Activated CD8-positive, alpha-beta memory T cell treated with anti-CD3 and anti-CD28 coated beads for 24 hours (primary cell): ENCODE measurements at places on chromosomes 16 and 17.
A peak's percentile ranks its signal among the peaks of the same experiment; 100 is the strongest.

GRCh38 chr16:10610499-10611184, 30.2 kb upstream of the EMP2 start:
- DNase-seq: no peak

DNA sequence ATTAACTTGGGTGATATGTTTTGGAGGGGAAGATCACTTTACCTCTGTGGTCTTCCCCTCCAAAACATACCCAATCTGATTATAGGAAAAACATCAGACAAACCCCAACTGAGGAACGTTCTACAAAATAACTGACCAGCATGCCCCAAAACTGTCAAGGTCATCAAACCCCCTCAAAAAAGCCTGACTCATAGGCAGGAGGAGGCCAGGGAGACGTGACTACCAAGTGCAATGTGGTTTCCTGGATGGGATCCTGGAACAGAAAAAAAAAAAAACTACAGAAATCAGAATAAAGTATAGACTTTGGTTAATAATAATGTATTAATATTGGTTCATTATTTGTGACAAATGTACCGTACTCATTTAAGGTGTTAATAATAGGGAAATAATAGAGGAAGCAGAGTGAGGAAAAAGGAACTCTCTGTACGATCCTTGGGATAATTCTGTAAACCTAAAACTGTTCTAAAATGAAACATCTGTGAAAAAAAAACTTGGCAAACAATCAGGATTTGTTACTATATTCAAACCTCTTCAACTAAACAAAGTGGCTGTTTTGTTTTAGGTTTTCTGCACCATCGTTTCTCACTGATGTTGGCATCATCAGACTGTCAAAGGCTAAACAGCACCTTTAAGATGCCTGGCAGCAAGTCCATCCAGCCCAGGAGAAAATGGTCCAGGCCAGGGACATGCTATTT, 266.7 kb upstream of the SDK2 start:
- DNase-seq: no peak

GRCh38 chr17:78986649-78987328, 7.1 kb upstream of the LGALS3BP start:
- no peak for DNase-seq

DNA sequence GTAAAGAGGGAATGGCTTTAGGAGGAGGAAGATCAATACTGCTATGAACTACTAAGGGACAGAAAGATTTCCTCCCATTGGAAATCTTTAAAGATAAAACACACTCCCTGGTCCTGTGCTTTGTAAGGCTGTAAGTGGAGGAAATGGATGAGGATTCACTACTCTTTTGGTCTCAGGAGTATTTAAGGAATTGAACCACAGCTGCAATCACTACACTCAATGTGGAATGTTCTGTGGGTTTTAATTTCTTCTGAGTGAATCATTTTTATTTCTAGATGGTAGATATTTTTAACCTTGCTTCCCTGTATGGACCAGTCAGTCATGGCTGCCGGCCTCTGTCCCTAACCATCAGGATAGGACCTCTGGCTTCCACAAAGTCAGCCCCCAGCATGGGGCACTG, 65.6 kb downstream of the SDR42E1 start:
- no peak for DNase-seq

GRCh38 chr17:48637323-48638260, 11.4 kb upstream of the HOXB9 start:
- no peak for DNase-seq

- no peak for DNase-seq
These were observed 30.0 kb downstream of the B9D1 start for GRCh38 chr17:19332371-19333131.

GRCh38 chr17:43673516-43674323, 12.0 kb upstream of the MEOX1 start:
- DNase-seq: peak; percentile 90

DNA sequence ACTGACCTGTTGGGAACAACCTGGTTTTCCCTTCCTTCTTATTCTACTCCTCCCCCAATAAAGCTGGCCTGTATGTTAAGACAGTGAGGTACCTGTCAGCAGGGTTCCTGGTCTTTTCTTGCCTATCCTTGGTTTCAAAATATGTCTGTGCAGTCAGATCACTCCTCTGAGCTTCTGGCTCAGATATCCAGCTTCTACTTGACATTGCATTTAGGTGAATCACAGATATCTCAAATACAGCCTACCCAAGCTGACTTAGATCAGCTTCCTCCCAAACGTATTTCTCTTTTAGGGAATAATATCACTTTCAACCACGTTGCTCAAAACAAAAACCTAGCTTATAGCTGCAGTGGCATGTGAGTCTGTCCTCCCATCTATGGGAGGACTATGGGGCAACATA, 48.7 kb downstream of the TEX14 start:
- no peak for DNase-seq

DNA sequence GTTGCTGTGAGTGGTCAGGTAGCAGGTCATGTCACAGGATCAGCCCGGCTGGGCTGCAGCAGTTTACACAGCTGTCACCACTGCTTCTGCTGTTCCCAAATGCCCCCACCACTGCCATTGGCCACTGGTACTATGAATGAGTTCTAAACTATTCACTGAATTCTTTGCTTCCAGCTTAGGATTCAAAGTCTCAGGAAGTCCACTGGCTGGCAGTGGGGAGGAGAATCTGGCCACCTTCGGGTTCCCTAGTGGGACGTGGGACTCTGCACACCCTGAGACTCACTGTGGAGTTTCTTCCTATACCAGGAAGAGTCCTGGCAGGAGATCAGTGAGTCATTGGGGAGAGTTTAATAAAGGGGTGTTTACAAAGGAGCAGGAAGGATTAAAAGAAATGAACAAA, 6.9 kb downstream of the MT1X start:
- DNase-seq: no peak

GRCh38 chr17:31536451-31536850, 145.0 kb downstream of the RAB11FIP4 start:
- no peak for DNase-seq

DNA sequence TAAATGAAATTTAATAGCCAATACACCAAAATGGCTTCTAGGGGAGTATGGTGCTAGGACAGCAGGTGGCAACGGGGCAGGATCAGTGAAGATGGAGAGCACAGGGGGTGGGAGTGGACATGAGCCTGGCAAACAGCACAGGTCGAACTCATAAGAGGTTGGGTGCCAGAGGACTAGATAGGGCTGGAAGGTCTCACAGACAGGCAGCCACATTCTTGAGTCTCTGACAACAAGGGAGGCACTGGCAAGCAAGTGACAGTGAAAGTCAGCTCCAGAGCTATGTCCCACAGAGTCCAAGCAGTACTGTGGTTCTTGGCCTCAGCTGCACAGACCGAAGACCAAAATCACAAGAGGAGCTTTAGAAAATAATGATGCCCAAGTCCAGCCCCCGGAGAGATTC, 61.2 kb downstream of the USP31 start:
- no peak for DNase-seq

GRCh38 chr16:12527071-12527470, 276.6 kb downstream of the CPPED1 start:
- DNase-seq: no peak

- no peak for DNase-seq
These were observed at the start of gene RPH3AL for GRCh38 chr17:352421-353212. Gene RPH3AL (minus strand): TSS chr17:352807. CDS start chr17:327543, 25,264 bp downstream.

DNA sequence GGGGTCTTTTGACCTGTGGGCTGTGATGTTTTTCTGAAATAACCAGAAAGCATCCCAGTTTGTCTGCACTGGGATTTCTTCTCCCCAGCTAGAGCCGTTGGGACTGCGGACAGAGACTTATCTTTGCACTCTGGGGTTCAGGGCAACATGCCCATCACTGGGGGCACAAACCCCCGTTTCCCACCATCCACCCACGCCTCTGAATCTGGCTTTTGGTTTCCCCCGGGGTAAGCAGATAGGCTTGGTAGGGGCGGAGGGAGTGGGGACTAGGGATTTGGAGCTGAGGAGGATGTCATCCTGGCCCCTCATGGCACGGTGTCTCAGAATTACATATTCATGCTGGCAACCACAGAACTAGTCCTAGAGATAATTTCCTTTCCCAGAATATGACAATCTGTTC, 68.6 kb downstream of the CCDC182 start:
- DNase-seq: peak; percentile 28

DNA sequence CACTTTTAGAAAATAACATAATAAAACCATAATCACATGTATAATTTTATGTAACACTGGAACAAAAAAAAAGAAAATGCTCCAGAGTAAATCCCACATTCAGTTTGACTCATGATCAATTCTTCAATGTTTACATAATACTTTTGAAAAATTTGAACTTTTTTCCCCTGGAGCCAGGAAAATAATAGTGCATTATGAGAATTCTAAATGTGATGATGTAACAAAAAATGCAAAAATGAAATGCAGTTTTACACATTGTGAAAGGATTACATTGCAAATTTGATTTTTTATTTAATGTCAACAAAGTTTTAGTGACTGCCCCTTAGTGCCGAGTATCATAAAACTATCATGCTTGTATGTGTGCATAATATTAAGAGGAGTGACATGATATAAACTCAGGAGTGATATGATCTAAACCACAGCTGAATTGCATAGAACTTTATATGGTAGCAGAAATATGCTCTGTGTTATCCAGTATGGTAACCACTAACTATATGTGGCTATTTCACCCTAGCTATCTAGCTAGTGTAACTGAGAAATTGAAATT, 238.2 kb downstream of the CDH8 start:
- no peak for DNase-seq

DNA sequence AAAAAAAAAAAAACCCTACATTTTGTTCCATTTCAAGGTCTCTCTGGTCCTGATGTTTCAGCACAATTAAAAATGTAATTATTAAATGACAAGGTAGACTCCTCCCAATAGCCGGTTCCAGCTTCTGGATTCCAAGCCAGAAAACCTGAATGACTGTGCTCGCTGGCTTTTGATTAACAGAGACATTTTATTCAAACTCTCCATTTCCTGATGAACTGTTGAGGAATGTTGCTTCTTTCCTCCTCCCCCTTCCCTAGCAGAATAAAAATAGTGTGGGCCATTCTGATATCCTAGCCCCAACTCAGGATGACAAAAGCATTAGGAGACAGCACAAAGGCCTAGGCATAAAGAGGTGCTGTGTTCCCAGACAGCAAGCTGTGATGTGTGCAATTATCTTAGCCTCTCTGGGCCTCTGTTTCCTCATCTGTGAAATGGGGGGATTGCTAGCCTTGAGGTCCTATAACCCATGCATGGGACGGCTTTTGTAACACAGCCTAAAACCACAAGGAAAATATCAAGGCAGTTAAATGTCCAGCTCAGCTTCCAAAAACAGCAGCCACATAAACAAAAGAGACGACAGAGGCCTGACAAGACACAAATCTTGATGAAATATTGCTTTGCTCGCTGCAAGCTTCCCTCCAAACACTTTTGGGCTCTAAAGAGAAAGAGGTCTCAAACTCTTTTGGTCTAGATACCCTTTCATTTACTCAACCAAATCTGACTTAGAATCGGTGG, 127.2 kb upstream of the RCVRN start:
- no peak for DNase-seq

DNA sequence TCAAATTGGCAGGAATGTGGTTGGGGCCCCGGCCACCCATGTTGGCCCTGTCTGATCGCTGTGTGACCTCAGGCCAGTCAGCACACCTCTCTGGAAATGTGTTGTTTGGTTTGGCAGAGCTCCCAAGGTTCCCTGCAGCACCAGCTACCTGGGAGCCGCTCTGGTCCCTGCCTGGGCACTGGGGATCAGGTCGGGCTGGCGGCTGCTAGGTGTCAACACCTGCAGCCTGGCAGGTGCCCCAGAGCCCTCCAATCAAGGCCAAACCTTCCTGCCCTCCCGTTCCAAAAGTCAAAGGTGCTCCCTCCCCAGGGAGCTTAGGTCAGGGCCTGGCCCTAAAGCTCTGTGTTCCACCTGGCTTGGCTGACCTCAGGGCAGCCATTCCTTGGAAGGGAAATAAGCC, 55.9 kb downstream of the ZDHHC7 start:
- DNase-seq: no peak

DNA sequence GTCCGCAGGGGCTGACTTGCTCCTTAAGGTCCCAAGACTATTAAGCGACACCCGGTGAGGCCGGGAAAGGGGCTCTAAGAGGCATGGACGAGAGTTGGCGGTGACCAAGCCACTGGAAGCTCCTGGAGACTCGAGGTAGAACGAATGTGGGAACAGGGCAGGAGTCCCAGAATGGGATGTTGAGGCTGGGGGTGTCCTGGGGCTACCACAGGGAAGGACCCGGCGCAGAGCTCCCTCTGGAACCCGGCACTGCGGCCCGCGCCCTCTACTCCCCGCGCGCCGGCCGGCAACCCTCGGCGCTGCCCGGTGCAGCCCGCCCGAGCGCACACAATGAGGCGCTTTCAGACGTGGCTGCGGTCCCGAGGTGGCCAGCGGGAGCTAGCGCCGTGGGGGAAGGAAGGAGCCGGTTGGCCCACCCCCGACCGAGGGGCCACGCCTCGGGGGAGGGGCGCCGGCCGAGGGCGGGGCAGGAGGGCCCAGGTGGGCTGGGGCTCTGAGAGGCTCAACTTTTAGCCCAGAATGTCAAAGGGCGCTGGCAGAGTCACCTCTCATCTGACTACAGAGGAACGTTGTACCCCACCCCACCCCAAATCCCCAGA, at the start of gene CHST6:
CHST6 (minus strand) TSS at position 366 of the 599 bp plus-strand sequence. CDS start 15,613 bp downstream, outside the sequence.
- DNase-seq: peak; percentile 63

GRCh38 chr16:54287131-54288029, 793 bp upstream of the IRX3 start:
- DNase-seq: no peak

- no peak for DNase-seq
These were observed 120.3 kb upstream of the CRHR1 start for GRCh38 chr17:45663772-45664171.

- DNase-seq: no peak
These were observed 487 bp downstream of the POLG2 start for GRCh38 chr17:64496348-64496785.

- DNase-seq: no peak
These were observed 17.4 kb downstream of the CNTNAP4 start for GRCh38 chr16:76294396-76295214.

GRCh38 chr16:67678354-67679023, 11.9 kb downstream of the C16orf86 start:
- no peak for DNase-seq

- DNase-seq: peak; percentile 78
These were observed 826 bp upstream of the GSE1 start for GRCh38 chr16:85612191-85612800.

DNA sequence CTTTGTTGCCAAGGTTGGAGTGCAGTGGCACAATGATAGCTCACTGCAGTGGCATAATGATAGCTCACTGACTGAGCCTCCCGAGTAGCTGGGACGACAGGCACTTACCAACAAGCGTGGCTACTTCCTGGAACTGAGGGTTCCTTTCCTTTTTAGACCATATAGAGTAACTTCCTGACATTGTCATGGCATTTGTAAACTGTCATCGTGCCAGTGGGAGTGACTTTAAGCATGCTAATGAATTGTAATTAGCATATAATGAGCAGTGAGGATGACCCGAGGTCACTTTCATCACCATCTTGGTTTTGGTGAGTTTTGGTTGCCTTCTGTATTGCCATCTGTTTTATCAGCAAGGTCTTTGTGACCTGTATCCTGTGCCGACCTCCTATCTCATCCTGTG, 162.4 kb downstream of the HS3ST4 start:
- DNase-seq: no peak

- peak; percentile 72 for DNase-seq
These were observed 12.9 kb upstream of the ODF4 start for GRCh38 chr17:8326511-8327302.
